ENCODE measurements at places on chromosomes 12 and 14. TPM values are rescaled to one million over a fixed set of nuclear protein-coding genes. Genes with fewer than 3 reads are reported as not detected.

- DNase-seq: no peak
Measured at GRCh38 chr14:69263771-69264170, 3.8 kb downstream of the GALNT16 start.

GRCh38 chr12:123126294-123127181 is 24.4 kb downstream of the PITPNM2 start:
- DNase-seq: no peak

DNA sequence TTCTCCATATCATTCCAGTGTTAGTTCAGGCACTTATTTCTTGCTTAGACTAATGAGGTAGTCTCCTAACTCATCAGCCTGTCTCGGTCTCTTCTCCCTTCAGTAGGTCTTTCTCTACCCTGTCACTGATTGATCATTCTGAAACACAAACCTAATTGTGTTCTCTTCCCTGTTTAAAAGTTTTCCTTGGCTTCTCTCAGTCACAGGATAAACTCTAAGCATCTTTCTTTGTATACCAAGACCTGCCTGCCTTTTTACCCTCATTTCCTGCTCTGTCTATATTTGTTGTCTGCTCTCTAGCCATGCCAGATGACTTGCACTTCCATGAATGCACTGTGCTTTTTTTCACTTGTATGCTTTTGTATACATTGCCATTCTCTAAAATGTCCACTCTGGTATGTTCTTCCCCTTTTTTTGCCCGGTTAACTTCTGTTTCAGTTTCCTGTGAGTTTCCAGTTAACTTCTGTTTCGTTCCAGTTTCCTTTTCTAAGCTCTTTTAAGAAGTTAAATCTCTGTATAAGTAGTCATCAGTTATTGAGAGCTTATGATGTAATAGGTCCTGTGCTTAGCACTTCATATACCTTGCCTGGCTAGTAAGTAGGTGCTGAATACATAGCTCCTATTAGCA is 12.8 kb downstream of the DIP2B start:
- DNase-seq: no peak

- DNase-seq: no peak
Measured at GRCh38 chr12:24307153-24307552, 357.7 kb upstream of the SOX5 start.

DNA sequence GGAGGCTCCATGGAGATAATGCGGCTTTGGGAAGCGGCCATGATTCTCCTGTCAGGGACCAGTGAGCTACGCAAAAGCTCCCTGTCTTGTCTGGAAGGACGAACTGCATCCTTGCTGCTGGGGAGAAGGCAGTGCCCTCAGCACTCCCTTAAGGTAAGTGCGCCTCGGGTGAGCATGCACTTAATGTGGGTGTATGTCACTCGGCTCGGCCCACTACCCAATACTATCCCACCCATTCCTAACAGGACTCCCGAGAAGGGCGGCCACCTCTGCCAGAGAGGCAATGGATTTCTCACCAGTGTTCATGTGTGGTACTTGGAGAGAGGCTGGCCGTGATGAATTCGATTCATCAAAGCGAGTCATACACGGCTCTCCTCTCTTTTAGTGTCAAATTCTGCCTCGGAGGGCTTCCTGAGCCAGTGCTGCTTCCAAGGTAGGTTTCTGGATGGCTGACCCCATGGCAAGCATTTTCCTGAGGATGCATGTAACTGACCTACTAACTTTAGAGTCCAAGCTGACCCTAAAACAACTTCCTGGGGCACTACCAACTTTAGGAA is 151.7 kb upstream of the RTL1 start:
- DNase-seq: no peak

DNA sequence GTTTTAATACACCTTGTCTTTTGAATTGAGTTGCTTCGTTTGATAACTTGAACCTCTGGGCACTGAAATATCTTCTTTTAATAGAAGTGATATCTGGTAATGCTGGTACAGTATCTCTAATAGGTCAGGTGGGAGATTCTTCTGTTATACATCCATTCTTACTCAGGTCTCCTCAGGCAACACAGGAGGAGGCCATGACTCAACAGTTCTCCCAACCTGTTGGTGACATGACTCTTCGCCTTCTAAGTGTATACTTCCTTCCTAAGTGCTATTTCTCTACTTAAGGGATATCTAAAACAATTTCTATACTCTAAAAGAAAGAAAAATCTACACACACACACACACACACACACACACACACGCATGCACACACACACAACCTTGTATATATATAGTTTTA is 509.1 kb downstream of the PCNX1 start:
- DNase-seq: no peak

DNA sequence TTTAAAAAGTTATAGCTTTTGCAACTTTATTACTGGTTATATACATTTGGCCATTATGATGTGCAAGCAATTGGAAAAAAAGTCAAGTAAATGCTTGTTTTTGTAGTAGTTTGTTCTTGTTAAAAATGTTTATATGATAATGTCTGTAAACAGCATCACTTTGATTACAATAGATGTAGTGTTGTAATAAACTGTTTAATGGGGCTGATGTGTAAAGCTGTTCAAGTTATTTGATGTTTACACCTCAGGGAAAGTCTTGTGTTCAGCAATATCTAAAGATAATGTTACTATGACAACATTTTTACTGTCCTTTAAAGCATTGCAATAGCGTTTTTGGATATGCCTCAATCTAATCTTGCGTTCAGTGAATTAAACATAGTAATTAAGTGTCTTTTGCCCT is 30.4 kb downstream of the CPSF6 start:
- DNase-seq: no peak

- DNase-seq: no peak
Measured at GRCh38 chr14:77037215-77037937, 8.9 kb upstream of the IRF2BPL start.

GRCh38 chr14:22565391-22565945 is 23.6 kb downstream of the DAD1 start:
- DNase-seq: no peak

- DNase-seq: no peak
Measured at GRCh38 chr12:80269803-80270552, 170.6 kb downstream of the OTOGL start.

DNA sequence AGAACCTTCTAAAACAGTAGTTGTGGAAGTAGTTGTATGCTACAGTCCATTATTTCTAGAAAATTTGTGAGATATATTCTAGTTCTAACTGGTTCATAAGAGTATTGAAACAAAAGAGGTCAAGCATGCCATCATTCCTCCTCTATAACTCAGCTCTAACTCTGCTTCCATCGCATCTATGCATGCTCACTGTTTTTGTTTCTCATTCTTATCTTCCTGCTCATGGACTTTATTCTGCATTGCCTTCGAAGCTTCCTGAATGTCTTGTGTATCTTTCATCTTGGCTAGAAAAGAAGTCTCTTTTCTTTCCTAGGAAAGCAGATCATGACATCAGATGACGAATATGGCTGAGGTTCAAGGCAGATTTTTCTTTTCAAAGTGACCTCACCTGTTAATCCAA is 402 bp downstream of the LMNTD1 start:
- no peak for DNase-seq

- DNase-seq: no peak
Measured at GRCh38 chr12:79424109-79424721, 266.5 kb downstream of the PAWR start.

- DNase-seq: no peak
Measured at GRCh38 chr12:25241167-25242020, 9.3 kb downstream of the KRAS start.

DNA sequence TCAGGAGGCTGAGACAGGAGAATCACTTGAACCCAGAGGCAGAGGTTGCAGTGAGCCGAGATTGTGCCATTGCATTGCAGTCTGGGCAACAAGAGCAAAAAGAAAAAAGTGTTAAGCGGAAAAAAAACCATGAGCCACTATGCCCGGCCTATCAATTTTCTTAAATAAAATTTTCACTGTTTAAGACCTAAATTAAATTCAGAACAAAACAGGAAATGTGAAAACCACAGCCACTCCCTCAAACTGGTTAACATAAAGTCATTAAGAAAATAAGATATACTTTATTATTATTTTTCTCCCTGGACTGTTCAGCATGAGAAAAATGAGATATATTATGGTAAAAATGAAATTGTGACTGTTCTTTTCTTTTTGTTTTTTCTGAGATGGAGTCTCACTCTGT is 44.6 kb upstream of the GCH1 start:
- DNase-seq: no peak

GRCh38 chr12:16499611-16500010 is 106.4 kb downstream of the LMO3 start:
- DNase-seq: no peak

DNA sequence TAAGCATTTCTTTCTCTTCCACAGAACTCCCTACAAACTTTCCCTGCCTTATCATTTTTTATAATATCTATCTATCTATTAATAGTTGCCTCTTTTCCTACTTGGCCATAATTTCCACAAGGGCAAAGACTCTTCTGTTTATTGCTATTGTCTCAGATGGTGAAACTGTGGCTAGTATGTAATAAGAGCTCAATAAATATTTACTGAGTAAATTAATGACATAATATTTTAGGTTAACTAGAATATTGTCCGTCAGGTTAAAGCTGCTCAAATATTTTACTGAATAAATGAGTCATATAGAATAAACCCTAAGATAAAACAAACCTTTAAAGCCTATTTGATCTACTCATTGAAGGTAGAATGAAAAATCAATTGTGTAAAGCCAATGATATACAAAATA is 240.5 kb downstream of the PPFIA2 start:
- DNase-seq: no peak

DNA sequence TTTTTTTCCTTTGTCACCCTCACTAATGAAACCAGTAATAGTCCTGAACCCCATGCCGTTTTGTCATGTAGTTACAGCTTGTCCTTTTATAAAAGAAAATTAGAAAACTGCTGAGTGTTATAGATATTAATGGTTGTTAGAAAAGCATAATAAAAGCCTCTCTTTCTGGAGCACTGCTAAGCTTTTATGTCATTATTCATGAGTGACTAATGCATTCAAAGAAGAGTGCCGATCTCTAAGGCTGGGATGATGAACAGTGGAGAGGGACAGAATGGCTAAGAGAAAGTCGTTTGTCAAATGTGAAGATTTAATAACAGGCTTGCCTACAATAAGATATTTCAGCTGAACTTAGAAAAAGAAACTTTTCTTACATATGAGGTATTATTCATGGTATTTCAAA is 121.6 kb downstream of the MGAT4C start:
- DNase-seq: no peak

DNA sequence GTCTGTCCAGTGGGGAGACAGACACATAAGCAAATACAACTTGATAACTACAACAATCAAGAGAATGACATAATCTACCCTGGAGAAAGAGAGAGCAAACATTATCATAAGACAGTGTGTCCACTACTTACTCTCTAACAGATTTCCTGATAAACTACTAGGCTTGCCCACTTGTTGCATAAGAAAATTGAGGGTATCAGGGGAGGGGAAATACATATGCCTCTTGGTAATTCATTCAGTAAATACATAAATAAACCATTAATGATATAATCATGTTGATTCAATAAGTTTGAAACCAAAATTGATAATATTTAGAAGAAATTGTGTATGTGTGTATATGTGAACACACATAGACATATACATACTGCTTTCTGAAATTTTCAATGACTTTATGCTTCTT is 76.6 kb downstream of the ERGIC2 start:
- DNase-seq: no peak

GRCh38 chr14:75793806-75794205 is 132.8 kb downstream of the TTLL5 start:
- DNase-seq: no peak

- no peak for DNase-seq
Measured at GRCh38 chr12:109466821-109467220, 10.3 kb downstream of the KCTD10 start.

- no peak for DNase-seq
Measured at GRCh38 chr12:52749827-52750226, 27.3 kb downstream of the KRT76 start.

- DNase-seq: no peak
Measured at GRCh38 chr12:93009533-93009932, 80.4 kb upstream of the EEA1 start.

- no peak for DNase-seq
Measured at GRCh38 chr14:86779416-86779815, 1213.6 kb downstream of the GALC start.

GRCh38 chr12:93300611-93301021 is 77.1 kb upstream of the NUDT4 start:
- DNase-seq: no peak

DNA sequence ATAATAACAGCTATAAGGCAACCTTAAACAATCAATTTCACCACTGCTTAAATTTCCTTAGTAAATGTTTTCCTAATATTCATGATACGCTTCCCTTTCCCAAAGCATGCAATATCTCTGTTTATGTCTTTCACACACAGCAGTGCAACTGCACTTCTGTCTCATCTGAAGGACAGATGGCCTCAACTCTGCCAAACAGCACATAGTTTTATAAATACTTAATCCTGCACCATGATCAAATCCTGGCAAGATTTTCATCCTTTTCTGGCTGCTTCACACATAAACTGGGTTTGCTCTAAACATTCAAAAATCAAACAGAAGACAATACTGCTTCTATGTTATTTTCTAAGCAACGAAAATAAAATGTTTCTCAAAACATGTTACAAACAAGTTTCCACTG is 266.3 kb downstream of the ITPR2 start:
- no peak for DNase-seq

GRCh38 chr12:90100579-90100978 is 391.9 kb upstream of the ATP2B1 start:
- no peak for DNase-seq

GRCh38 chr12:94140556-94140955 is 7.8 kb upstream of the PLXNC1 start:
- no peak for DNase-seq

DNA sequence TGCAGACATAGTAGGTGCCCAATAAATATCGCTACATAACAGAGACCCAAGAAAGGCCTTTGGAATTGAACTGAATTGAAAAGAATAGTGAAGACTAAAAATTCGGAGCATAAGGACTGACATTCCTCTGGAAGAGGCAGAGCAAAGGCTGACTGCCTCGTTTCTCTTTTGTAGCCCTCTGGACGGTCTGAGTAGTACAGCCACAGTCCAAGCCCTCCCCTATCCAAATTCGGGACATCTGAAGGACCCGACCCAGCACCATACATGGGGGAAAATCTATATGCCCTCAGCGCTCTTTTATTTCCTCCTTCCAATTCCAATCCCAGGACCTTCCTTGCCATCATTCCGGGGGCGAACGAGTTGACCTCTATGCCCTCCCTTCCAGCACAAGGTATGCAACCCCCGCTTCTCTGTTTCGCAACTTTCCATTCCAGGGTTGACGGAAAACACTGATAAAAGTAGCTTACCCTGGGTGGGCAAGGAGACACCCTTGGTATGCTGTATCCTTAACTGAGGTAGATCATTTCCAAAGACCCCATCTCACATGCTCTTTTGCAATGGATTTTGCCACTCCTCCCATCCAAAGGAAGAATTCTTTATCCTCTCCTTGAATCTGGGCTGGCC is 127.4 kb upstream of the MAP1LC3B2 start:
- no peak for DNase-seq

- no peak for DNase-seq
Measured at GRCh38 chr12:15547063-15547462, 224.8 kb downstream of the PTPRO start.

Gene PPP1R1A
- total RNA-seq: 3.7 TPM

Gene MYO1A
- total RNA-seq: 0.30 TPM

Gene IQSEC3
- total RNA-seq: 0.05 TPM

Gene BCL2L14
- not detected for total RNA-seq

Gene C12orf50
- total RNA-seq: not detected

Gene RNF212B
- not detected for total RNA-seq

Gene IL31
- total RNA-seq: not detected

Gene PRPH
- total RNA-seq: 1.4 TPM

Gene TDRD9
- 0.15 TPM for total RNA-seq

Gene MANSC1
- total RNA-seq: 14.2 TPM

Gene A2M
- total RNA-seq: 37.5 TPM
